Stimulated activated CD8-positive, alpha-beta memory T cell treated with anti-CD3 and anti-CD28 coated beads, Interleukin-7, amount 100 ng/mL, for 1 hour (primary cell): ENCODE measurements at places on chromosomes 6 and 20.

DNA sequence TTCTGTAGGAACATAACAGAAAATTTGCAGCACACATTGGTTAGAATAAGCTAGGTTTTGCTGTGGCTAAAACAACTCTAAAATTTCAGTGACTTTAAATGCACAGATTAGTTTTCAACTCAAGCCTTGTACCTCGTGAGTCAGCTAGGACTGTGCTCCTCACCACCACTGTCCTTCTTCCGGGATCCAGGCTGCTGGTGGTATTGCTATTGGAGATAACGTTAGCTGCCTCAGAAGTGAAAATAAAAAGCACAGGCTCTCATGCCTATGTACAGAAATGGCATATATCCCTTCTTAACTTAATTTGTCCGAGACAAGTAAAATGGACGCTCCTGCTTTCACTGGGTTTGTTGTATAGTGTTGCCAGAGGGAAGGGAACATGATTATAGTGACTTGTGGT is 931.1 kb upstream of the EYS start:
- no peak for DNase-seq

- DNase-seq: no peak
Observed at GRCh38 chr6:4185846-4186245, 50.5 kb upstream of the ECI2 start.

DNA sequence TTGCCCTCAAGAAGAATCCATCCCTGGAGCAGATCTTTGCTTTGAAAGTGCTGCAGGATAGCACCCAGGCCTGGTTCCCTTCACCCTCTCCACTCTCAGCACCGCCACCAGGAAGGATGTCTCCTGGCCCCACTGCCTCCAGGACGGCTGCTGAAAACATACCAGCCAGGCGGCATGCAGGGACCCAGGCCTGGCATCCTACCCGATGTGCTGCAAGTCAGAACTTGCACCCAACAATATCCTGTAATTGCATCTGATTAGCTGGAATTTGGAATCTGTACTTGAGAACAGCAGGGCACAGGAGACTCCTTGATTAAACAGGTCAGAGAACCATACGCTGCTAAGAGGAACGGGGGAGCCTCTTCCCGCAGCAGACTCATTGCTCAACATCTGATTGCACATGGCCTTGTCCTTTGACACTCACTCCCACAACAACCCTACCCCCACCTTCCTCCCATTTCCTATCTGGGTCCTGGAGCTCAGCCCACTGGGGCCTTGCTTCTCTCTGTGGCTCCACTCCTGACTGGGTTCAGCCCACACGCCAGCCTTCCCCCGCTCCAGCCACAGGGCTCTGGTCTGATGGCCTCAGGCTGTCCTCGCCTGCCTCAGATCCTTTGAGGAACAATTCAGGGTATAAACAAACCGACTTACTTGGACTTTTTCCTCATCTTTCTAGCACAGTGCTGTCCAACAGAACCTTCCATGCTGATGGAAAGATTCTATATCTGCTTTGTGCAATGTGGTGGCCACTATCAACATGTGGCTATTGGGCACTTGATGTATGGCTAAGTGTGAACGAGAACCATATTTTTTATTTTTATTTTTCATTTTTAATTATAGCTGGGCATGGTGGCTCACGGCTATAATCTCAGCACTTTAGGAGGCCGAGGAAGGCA is 78.0 kb downstream of the FGD2 start:
- no peak for DNase-seq

- DNase-seq: no peak
Observed at GRCh38 chr6:7264041-7264440, 49.0 kb downstream of the SSR1 start.

DNA sequence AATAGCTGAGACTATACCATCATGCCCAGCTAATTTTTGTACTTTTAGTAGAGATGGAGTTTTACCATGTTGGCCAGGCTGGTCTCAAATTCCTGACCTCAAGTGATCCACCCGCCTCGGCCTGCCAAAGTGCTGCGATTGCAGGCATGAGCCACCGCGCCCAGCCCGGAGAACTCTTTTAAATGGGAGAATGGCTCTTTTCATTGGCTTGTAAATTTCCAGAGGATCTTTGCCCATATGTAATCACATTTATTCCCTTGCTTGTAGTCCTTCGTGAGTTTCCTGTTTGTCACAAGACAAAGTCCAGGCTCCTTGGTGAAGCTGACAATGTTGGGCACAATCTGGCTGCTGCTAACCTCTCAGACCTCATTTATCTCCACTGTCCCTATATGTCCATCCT is 135.1 kb downstream of the CEP57L1 start:
- no peak for DNase-seq

- no peak for DNase-seq
Observed at GRCh38 chr20:34082232-34082887, 29.7 kb downstream of the EIF2S2 start.

DNA sequence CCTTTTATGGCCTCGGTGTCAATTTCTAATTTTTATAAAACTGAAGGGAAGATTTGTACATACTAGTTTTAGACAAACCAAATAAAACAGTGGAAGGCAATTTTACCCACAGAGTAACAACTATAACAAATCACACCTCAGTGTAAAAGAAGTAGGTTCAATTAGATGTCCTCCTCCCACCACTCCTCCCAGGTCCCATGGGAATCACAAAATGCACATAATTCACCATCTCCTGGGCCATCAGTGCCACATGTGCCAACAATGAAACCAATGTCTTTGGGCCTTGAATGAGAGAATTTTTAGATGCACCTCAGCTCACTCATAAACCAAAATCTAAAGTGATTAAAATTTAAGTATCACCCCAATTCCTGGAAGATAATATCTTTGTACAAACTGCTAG is 267.8 kb downstream of the BTBD9 start:
- no peak for DNase-seq
